ENCODE measurements at places on chromosomes 5 and 9.

- DNase-seq, result no peak
These were observed 790.8 kb downstream of the BRINP1 start for GRCh38 chr9:118578467-118578866.

GRCh38 chr9:93295031-93295430 lies 111.1 kb downstream of the WNK2 start:
- DNase-seq, result no peak

GRCh38 chr5:59095480-59095879 lies 512.6 kb downstream of the RAB3C start:
- DNase-seq, result no peak

- DNase-seq, result no peak
These were observed 229.6 kb downstream of the TMEM167A start for GRCh38 chr5:82847562-82847961.

GRCh38 chr9:1743121-1743960 lies 271.8 kb upstream of the SMARCA2 start:
- no peak for DNase-seq

DNA sequence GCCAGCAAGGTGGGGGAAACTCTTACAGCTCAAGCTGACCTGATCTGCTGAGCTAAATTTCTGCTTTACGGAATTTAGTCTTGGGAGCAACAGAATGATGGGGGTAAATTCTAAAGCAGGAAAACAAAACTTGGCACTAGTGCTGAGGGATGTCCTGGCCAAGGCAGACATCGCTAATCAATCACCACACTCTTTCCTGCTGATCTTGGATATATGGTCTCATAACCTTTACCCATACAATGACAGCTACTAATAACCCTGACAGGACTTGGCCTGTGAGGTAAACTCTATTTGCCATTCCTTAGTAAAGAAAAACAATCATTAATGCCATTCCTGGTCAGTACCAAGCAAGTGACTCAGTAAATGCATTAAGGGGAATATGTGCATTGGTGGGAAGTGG lies 51.5 kb downstream of the PPARGC1B start:
- DNase-seq, result no peak

- DNase-seq, result no peak
These were observed 28.5 kb upstream of the CSF1R start for GRCh38 chr5:150114773-150115408.

- DNase-seq, result no peak
These were observed 5.3 kb downstream of the FGF18 start for GRCh38 chr5:171424726-171425125.

- no peak for DNase-seq
These were observed 548 bp downstream of the TERT start for GRCh38 chr5:1294206-1294834.

- no peak for DNase-seq
These were observed 57.1 kb downstream of the MOCS2 start for GRCh38 chr5:53052499-53052898.

GRCh38 chr5:2740051-2740875 lies 11.2 kb downstream of the IRX2 start:
- DNase-seq, result no peak

DNA sequence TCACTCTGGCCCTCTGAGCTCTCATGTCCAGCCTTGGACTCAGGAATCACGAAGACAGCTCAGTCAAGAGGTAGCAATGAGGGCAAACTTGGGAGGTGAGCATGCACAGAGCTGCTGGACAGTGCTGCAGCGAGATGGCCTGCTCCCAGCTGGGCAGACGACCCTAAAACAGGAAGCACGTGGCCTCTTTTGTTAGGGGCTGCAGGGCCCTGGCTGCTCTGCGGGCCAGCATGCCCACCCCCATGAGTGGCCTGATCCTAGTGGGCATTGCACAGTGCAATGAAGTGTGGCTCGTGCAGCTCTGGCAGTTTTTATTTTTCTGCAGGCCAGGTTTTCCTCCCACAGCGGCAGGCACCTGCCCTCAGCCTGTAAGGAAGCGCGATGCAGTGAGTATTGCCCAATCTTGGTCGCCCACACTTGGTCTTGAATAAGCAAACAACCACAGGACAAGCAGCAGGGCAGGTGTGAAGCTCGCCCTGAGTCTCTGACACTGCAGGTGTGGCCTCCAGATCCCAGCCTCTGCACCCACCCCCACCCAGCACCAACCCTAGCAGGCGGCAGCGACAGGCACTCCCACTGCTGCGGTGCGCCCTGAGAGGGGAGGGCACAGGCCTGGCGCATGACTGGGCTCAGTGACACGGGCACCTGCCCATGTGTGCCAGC lies 60.8 kb downstream of the SEMA4D start:
- peak; percentile 44 for DNase-seq

DNA sequence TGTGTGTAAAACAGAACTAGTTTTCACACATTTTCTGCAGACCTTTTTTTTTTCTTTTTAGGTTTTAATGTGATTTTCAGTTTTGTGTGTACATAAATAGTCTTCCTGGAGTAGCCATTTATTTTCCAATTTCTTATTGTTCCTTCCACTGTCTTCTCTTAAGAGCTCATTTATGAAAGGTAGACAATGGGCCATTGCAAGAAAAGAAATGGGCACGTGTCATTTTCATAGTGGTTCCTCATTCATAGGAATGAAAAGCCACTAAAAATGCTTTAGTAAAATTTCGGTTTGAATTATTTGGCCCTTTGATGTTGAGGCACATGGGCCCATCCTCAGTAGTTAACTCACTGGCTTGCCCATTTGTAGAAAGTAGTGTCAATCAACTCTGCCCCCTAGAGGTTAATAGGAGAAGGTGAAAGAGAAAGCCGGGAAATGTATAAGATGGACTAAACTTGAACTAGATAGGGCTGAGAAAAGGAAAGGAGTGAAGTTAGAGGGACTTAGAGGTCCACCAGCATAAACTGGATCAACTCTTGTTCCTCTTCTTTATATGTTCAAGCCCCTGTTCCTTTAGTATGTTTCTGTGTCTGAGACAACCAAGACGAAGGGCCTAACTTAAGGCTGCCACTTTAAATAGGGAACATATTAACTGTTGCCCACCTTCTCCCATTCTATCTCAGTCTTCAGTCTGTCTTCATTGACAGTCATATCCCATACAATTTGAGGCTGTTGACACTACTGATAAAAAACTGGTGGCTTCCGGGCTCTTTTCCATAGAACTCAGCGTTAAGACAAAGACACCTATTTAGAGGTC lies 72.6 kb downstream of the SMARCA2 start:
- DNase-seq, result no peak

DNA sequence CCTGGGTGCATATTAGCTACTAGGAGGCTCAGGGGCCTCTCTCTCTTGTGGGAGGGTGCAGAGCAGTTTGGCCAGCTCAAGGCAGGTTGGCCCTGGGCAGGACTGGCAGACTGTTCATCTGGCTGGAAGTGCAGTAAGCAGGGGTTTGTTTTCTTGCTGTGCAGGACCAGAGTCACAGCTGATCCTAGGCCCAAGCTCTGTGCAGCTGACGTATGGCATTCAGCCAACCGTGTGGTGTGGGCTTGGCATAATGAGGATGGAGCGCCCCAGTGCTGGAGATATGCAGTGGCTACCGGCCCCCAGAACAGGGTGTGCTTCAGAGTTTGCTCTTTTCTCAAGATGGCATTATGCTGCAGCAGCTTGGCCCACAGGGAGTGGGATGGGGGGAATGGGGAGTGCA lies 31.0 kb upstream of the PHF24 start:
- DNase-seq, result no peak

DNA sequence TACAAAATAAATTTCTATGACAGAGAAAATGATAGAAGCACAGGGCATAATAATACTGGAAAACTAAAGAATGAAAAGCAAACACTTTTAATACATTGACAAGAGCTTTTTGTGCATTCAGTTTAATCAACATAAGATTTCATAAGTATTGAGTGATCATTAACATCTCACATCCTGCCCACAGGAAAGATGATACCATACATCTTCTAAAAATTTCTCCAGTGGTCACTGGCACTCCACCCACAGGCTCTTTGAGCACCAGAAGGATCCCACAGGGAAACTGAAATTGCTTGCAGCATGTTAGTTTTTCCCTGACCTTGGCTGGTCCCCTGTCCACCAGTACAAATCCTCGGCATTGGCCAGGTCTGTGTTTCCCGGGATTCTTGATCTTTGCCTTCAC lies 186.0 kb downstream of the CEMIP2 start:
- DNase-seq, result no peak

GRCh38 chr5:42676362-42676761 lies 80.3 kb upstream of the CCDC152 start:
- no peak for DNase-seq
